HFFc6 (cell line): ENCODE measurements at places on chromosomes 11 and 22.

DNA sequence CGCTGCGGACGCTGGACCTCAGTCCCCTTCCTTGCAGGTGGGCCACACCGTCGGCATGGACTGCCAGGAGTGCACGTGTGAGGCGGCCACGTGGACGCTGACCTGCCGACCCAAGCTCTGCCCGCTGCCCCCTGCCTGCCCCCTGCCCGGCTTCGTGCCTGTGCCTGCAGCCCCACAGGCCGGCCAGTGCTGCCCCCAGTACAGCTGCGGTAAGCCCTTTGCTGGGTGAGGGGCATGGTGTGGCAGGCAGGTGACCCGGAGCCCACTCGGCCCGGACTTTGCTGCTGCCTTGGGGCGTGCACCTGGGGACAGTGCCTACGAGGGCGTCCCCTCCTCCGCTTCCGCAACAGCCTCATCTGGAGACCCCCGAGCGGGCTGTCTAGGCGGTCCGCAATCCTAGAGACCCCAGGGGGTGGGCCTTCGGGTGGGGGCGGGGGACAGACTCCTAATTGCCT is 25.4 kb upstream of the MUC5B start:
- DNase-seq, result no peak

DNA sequence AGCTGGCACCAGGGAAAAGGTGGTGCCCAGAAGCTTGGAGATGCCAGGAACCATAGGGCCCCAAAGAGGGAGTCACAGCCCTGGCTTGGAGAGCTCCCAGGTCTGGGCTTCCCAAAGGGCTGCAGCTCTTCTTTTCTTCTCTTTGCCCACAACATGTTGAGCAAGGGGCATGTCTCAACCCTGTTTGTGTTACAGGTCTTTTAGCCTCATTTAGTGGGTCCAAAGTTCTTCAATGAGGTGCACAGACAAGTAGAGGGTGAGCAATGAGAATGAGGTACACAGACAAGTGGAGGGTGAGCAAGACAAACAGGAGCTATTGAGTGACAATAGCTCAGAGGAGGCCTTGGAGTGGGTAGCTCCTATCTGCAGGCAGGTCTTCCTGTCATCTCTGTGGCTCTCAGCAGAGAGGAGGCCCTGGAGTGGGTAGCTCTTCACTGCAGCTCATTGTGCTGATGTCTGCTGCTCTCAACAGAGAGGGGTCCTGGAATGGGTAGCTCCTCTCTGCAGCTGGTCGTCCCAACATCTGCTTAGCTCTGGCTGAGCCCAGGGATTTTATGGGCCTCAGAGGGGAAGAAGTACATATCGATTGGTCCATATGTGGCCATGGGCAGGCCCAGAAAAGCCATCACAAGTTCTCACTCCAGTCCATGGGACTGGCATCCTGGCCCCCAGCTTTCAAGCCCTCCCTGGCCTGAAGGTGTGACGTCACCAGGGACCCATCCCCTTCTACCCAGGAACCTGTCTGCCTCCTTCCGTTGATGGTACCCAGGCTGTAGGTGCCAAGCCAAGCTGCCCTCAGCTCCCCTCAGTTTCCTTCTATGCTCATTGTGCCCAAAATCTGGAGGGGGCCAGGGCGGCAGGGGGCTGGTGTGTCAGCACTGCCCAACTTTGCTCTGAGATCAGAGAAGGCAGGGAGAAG is 34.9 kb downstream of the WBP2NL start:
- DNase-seq, result no peak

GRCh38 chr22:29713156-29713727 is 6.6 kb upstream of the CABP7 start:
- DNase-seq, result no peak

DNA sequence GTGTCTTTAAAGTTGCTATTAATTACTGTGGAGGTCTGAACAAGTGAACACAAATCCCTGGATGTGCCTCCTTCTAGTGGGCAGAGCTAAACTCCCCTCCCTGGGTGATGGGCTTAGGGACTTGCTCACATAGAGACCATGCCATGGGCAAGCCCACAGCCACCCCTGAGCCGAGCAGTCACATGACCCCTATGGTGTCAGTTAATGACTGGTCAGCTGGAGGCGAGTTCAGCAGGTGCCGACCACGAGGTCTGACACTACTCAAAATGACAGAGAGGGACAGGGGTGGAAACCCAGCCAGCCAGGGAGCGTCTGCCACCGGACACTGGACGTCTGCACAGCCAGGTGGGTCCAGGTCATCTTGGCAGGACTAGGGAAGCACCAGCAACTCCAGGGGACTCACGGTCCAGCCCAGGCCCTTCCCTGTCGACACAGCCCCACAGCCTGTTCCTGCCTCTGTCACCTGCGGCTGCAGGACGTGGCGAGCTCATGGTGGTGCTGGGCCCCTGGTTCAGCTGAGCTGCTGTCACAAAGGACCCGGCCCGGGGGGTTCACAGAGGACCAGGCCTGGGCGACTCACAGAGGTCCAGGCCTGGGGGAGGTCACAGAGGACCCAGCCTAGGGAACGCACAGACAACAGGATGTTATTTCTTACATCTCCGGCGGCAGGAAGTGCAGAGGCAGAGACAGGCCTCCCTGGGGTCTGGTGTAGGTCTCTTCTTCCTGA is 135.0 kb downstream of the BRD1 start:
- no peak for DNase-seq

- peak; percentile 38 for DNase-seq
These were observed 77.0 kb upstream of the DDI1 start for GRCh38 chr11:103959279-103959942.

DNA sequence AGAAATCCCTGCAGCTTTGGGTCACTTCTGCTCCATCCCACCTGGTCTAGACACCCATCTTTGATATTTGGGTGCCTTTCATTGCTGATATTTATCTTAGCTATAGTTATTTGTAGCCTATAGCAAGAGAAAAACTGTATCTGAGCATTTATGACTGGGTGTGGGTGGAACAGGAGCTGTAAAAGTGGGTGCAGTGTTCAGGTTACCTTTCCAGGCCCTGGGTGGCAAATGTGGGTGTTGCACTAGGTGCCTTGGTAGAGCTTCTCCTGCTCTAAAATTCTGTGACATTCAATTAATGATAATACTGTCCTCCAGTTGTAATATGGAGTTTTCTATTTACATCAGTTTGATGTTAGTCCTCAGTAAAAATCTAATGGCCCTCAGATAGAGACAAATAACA is 78.4 kb upstream of the OR4B1 start:
- no peak for DNase-seq

GRCh38 chr11:63911876-63912275 is 5.1 kb downstream of the RCOR2 start:
- no peak for DNase-seq

DNA sequence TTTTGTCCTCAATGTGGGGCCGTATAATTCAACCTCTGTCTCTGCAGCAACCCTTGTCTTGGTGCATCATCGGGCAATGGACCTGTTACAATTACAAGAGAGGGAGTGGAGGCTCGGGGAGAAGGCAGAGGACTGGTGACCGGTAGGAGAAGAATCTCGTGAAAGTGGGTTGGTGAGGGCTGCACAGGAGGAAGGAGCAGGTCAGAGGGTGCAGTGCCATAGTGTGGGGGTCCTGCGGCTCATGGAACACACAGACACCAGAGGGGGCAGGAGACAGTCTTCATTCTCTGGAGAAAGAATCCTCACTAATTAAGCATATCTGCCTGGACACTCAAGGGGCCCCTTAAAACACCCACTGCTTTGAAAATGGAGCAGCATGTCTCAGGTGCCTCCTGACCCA is 174.7 kb upstream of the B3GAT1 start:
- DNase-seq, result no peak

DNA sequence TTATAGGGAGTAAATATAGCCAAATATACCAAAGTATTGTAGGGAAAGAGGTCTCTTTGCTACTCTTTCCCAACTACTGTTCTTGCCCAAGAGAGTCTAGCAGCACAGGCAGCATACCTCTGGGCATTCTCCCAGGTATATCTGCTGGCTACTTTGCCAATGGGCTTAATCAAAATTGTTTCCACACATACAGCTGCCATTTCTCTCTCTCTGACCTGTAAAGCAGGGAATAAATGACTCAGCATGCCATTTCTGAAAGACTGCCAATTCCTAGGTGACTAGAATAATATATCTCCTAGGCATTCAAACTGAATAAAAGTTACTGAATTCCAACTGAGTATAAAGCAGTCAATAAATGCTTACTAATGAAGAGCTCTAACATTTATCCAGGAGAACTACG is 44.6 kb downstream of the RDX start:
- DNase-seq, result peak; percentile 63

- DNase-seq, result peak; percentile 91
These were observed 7.5 kb downstream of the CRYBB1 start for GRCh38 chr22:26610072-26610958.

DNA sequence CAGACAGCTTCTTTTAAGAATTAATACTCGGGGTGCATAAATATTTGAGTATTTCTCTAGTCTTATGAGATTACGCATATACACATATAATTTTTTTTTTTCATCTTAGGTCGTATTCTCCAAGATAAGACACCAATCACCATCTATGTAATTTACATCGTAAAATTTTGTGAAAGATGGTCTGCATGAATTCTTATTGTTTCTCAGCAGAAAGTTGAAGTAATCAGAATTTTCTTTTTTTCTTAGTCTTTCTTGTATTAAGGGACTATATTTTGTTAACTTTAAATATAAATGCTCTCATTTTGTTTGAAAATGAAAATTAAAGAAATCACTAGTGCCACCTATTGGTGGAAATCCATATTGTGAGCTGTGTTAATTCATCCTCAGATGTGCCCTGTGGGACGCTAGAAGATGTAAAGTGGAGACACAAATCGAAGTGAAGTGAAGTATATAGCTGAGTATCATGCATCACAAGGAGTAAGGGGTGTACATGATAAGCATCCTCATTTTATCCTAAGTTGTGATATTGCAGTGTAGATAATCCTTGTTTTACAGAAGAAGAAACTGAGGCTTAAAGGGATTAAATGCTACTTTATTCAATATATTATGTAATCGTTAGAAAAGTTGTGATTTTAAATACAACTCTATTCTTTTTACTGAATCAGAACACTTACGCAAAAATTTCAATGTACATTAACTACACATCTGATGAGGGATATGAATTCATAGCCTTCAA is 2084.3 kb downstream of the LRRC4C start:
- DNase-seq, result peak; percentile 31

GRCh38 chr22:49565516-49565855 is 262.2 kb downstream of the BRD1 start:
- DNase-seq, result no peak

- DNase-seq, result no peak
These were observed 33.3 kb downstream of the RBFOX2 start for GRCh38 chr22:35995348-35995747.

DNA sequence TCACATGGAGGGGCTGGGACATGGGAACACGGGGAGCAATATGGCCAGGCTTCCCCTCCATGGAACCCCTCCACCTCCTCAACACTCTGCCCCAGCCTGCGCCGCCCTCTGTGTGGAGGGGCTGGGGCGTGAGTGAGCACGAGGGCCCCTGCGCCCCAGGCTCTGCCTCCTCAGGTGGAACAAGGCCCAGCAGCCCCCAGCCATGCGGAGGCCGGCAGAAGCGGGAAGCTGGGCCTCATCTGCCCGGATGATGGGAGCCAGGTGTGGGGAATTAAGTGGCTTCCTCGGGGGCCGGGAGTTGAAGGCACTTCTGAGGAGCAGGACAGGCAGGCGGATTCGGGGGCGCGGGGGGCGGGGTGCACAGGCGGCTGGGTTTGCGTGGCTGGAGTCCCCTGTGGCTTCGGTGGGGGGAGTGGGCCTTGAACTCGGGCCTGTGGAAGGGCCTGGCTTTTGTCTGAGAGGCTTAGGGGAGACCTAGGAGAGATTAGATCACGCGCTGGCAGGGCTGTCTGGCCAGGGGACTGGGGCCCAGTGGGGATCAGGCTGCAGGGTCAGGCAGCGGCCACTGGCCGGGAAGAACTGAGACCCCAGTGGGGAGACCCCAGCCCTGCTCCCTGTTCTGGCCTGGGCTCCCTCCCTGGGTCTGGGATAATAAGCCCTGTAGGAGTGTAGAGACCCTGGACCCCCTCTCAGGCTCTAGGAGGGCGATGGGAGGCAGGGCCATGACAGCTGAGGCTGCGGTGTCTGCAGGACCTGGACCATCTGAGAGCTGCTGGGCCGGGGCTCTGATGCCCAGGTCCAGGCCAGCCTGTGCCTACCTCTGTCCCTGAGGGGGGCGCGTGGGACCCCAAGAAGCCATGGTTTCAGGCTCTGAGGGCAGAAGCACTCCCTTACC is 13.3 kb downstream of the PRR33 start:
- DNase-seq, result no peak

DNA sequence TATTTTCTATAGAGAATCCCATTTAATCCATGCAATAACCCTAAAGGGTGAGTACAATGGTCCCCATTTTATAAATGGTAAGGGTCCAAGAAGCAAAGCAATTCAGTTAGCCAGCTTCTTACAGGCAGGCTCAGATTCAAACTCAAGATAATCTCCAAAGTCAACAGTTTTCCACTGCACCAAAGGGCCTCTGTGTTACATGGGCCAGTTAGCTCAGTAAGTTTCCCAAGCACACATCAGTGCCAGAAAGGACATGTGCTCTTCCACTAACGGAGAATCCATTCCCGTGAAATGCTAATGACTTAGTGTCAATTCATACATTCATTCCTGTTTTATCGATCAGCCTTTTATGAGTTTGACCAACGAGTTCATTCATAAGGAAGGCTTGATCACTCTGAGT is 11.0 kb downstream of the SLC43A1 start:
- DNase-seq, result no peak

DNA sequence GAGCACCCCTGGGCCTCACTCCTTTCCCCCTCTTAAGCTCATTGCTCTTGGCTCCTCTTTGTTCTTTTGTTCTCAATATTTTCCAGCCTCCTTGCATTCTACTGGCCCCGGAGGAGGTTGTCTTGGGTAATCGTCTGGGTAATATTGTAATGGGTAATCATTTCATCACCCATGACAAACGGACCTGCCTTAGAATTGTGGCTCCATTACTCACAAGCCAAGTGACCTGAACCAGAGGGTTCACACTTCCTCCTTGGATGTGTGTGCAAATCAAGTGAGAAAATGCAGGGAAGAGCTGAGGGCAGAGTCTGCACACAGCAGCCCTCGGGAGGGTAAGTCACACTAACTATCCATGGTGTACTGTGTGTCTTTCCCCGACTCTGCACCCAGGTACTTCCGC is 305.0 kb downstream of the BUD13 start:
- no peak for DNase-seq

DNA sequence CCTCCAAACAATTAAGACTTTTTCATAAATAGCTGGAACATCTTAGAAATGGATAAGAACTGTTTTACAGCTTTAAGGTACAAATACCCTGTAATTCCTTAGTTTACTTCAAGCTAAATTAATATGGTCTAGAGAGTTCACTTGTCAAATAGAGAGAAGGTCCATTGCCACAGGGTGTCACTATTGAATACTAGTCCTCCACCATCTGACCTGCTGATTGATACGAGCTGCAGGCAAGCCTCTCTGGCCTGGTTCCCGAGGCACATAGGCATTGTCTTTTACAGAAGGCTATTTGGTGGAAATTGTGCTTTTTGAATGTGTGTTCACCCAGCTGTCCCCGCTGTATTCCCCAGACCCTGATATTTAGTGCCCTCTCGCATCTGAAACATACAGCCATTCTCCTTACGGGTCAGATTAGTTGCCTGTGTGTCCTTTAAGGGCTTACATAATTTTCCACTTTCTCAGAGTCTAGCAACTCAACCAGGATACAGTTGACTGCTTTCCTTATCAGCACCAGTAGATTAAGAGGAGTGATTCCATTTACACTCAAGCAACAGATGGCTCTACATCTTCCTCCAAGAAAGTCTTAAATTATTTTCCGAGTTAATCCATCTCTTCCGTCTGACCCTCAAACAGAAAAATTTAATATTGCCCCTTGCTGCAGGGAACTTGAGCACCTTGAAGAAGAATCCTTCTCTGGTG is 788.8 kb upstream of the FAT3 start:
- DNase-seq, result no peak

- DNase-seq, result no peak
These were observed 67.2 kb upstream of the RCN1 start for GRCh38 chr11:32023370-32024305.
